ENCODE measurements at places on chromosomes 12 and 14.

- DNase-seq, result no peak
Measured at GRCh38 chr12:68462803-68463202, 130.6 kb upstream of the MDM1 start.

- no peak for DNase-seq
Measured at GRCh38 chr14:92223025-92223424, 99.9 kb upstream of the SLC24A4 start.

DNA sequence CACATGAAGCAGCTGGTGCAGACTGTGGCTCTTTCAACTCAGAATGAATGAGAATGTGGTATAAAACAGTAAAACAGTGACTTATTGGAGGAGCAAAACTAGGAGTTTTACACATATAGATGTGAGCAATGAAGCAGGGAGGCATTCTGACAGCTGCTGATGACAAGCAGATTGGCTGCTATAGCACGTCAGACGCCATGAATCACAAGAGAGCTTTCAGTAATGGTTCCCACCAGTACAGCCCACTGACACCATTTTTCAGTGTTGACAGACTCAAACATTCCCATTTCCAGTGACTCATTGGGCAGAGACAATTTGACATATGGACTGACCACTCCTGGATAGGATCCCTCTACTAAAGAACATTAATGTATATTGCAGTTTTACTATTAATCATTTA lies 24.6 kb upstream of the FSCB start:
- DNase-seq, result no peak

GRCh38 chr14:58697930-58698642 lies 60.3 kb downstream of the DACT1 start:
- DNase-seq, result no peak

DNA sequence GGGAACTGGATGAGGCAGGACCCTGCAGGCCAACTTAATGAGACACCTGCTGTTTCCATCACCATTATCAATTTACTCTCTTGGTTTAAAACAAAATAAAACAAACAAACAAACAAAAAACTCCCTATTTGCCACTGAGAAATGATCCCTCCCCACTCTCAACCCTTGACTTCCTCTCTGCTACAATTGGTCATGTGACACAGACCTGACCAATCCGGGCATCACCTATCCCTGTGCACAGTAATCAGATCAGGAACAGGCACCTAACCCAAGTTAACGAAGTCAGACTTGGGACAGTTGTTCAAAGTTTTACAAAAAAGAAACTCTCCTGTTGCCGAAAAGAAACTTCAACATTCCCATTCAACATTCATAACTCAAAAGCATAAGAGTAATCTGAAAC lies 58.4 kb downstream of the NELL2 start:
- DNase-seq, result no peak

DNA sequence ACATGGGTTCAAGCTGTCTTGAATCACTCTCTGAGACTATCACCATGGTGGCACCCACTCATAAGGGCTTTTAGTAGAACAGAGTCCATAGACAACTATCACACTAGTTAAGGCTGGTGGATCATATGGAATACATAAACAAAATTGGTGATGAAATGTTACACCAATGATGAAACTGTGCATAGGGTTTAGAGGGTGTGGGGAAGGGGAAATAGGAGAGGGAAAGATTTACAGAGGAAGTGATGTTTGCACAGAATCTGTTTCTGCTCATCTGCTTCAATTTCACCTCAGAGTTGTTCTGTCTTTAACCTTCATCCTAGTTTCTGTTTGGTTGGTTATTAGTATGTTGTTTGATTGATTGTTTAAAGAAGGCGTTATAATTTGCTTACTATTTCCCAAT lies 2.4 kb upstream of the RXYLT1 start:
- no peak for DNase-seq

- no peak for DNase-seq
Measured at GRCh38 chr14:75063013-75063412, 811 bp downstream of the ACYP1 start.

- peak; percentile 62 for DNase-seq
Measured at GRCh38 chr14:101820283-101820798, 58.8 kb downstream of the PPP2R5C start.

DNA sequence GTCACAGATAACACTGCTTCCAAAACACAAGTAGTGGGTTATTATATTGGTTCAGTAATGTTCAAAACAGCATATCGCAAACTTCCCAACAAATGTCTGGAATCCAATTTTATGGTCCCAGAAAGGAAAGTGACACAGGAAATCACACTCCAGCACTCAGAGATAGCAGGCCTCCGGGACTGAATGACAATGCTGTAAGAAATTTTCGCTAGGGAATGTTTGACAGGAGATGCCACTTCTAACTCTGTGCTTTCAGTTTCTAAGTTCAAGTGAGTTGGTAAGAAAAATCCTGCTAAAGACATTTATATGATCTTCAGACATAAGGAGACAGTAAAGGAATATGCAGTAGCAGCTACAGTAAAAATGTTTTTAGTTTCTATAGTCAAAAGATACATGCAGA lies 93.2 kb downstream of the SLC2A13 start:
- DNase-seq, result no peak

Measured in stimulated activated CD4-positive, alpha-beta T cell treated with anti-CD3 and anti-CD28 coated beads, Interleukin-4, amount 100 ng/mL, for 24 hours (primary cell).